ENCODE measurements at places on chromosomes 1 and 21.

DNA sequence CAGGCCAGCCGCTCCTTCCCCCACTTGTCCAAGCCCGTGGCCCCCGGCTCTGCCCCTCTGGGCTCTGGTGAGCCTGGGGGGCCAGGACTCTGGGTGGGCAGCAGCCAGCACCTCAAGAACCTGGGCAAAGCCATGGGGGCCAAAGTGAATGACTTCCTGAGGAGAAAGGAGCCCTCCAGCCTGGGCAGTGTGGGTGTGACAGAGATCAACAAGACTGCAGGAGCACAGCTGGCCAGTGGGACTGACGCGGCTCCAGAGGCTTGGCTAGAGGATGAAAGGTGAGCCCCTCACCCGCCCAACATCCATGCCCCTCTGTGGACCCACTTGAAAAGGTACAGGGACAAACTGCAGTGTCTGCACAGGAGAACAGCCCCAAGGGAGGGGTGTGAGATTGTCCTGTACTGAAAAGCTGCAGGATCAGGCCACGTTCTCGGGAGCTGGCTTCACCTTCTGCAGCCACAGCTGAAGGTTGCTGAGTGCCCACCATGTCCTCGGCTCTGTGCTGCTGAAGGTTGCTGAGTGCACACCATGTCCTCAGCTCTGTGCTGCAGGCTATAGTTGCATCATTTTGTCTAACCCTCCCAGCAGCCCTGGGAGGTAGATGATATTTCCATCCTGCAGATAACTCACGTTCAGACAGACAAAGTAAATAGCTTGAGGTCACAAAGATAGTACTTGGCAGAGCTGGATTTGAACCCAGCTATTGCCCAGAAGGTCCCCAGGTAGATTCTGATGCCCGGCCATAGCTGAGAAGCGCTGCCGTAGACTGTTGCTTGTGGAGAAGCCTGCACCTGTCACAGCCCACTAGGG, 618 bp downstream of the C1orf226 start:
- no peak for DNase-seq

GRCh38 chr1:203052601-203053000, 26.3 kb downstream of the PPFIA4 start:
- no peak for DNase-seq

DNA sequence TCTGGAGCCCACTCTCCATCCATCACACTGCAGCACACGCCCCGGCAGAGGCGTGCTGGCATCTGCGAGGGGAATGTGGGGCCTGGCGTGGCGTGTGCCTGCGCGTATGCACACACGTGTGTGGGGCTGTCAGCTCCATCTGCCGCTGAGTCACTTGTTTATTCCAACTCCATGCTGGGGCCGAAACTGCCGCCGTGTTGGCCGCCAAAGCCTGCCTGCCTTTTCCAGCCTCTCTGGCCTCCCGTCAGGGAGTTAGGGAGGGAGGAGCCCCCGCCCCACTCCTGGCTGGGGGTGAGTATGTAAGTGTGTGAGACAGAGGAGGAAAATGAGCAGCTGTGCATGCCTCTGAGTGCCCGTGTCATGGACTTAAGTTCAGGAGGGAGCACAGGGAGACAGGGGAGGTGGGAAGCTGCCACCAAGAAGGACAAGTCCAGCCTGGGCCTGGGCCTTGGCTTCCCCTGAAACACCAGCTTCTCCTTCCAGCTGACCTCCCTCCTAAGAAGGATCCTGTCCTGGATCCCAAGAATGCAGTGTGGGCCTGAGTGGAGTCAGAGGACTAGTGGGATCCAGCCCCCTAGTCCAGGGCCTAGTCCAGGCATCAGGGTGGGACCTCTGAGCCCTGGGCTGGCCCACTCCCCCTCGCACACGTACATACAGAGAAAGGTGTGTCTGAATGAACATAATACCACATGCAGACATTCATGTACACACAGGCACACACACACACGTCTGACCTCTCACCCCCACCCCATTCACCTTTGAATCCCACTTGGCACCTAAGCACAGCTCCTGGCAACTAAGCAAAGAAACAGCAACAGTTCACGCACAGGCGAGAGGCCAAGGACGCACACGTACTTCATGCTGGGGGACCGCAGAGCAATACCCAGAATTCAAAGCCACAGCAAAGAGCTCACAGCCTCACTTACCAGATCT, 24.7 kb downstream of the MEF2D start:
- no peak for DNase-seq

DNA sequence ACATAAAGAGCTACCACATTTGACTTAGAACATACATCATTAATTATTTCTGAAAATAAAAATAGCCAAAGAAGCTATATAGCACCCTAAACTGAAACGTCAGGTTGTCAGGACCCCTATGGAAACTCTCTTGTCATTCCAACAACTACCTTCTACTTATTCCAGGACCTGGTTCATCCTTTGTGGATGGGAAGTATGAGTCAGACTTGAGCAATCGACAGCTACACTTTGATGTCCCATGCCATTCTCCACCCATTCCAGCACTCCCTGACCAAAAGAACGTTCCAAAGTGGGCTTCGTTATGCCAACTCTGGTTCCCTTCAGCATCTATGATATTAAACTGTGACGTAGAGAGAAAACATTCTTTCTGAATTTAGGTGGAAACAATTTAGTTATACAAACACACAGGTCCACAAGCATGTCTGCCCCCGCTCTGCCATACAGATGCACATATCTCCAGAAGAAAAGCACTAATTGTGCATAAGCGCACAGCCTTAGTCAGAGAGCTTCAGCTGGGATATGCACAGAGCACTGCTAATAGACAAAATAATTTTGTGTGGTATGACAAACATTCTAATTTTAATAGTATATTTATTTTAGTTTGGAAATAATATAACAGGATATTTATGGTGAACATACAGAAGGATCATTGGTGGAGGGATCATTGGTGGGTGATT, 723.1 kb upstream of the B3GALT2 start:
- no peak for DNase-seq

- DNase-seq = no peak
Measured at GRCh38 chr1:172654535-172654934, 4.4 kb upstream of the FASLG start.

DNA sequence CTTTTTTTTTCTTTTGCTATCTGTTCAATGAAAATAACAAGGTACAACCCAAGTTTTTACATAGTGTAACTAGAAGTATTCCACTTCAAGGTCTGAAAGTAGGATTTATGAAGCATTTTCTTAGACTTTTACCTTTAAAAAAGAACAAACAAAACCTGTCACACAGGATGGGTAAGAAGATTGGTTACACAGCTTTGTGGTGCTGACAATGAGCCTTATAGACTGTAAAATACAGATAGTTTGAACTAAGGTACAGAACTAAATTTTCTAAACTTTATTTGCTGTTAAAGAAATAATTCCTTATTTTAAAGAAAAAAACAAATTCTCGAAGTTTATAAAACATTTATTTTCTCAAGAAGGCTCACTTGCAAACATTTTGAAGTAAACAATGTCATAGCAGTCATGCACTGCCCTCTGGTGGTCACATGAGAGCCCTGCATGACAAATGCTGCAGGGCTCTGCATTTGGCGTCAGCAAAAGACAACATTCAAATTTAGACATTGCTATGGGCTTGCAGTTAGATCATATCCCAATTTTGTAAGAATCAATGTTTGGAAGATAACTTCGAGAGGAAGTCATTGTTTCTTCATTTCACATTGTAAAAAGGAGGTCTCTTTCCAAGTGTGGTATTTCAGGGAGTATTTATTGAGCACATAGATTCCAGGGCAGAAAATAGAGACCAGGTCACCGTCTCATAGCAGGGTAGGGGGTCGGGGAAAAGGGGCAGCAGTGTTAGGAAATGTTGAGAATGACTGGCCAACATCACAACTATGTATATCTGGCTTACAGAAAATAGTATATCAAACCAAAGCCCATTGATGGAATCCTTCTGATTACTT, 115.3 kb upstream of the FMN2 start:
- DNase-seq = peak; percentile 13

GRCh38 chr1:115310581-115311473, 27.2 kb downstream of the NGF start:
- DNase-seq = no peak

GRCh38 chr1:198498881-198499280, 41.6 kb downstream of the ATP6V1G3 start:
- no peak for DNase-seq

GRCh38 chr1:30732277-30732996, 9.1 kb upstream of the MATN1 start:
- no peak for DNase-seq

DNA sequence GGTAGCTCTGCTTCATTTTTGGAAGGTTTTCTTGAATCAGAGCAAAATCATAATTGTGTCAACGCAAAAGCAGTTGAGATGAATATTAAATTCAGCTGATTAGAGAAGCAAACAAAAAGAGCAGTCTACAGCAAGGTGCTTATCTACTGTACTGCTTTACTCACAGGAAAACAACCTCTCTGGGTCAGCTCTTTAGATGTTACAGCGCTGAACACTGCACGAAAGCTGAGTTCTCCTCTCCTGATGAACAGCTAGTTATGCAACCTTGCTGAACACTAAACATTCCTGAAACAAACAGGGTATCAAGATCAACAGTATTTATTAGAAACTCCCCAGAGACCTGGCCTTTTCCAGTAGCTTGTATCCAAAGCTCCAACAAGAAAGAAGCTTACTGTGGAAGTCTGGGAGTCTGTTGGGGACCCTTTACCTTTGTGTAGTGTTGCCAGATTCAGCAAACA, 41.3 kb downstream of the TBCE start:
- DNase-seq = no peak

DNA sequence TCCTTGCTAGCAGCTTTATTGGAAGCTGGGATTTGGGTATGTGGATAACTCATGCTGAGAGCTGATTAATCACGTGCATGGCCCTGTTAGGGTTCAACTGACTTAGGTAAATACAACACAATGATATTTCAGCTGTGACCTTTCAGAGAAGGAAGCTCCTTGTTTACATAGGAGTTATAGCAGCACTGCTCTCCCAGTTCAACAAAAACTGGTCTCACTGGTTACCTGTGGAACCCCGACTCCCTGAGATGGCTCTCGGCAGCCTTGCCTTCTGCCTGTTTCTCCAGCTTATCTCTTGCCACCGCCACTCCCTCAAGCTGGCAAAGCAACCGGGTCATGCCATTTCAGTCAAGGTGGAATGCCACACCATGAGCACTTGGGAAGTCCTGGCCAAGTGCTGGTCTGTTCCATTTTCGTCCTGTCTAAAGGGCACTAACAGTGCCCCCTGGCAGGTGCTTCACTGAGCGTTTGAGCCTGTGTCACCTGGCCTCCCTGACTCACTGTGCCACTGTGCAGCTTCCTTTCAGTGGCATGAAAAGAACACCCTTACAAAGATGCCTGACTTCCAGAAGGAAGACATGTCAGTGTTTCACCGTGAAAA, 31.6 kb downstream of the DOP1B start:
- DNase-seq = no peak

DNA sequence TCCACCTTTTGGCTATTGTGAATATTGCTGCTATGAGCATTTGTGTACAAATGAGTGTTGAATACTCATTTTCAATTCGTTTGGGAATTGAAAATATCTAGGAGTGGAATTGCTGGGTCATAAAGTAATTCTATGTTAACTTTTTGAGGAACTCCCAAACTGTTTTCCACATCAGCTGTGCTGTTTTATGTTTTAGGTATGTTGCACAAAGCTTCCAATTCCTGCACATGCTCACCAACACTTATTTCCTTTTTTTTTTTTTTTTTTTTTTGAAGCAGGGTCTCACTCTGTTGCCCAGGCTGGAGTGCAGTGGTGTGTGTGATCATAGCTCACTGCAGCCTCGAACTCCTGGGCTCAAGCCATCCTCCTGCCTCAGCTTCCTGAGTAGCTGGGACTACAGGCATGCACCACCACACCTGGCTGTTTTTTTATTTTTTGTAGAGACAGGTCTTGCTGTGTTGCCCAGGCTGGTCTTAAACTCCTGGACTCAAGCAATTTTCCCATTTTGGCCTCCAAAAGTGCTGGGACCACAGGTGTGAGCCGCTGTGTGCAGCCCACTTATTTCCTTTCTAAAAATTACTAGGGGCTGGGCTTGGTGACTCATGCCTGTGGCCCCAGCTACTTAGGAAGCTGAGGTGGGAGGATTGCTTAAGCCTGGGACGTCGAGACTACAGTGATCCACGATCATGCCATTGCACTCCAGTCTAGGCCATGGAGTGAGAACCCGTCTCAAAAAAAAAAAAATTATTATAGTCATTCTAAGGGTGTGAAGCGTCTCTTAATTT, 33.4 kb downstream of the TMCC2 start:
- no peak for DNase-seq

GRCh38 chr21:31195334-31196015, 148.6 kb downstream of the TIAM1 start:
- DNase-seq = no peak

DNA sequence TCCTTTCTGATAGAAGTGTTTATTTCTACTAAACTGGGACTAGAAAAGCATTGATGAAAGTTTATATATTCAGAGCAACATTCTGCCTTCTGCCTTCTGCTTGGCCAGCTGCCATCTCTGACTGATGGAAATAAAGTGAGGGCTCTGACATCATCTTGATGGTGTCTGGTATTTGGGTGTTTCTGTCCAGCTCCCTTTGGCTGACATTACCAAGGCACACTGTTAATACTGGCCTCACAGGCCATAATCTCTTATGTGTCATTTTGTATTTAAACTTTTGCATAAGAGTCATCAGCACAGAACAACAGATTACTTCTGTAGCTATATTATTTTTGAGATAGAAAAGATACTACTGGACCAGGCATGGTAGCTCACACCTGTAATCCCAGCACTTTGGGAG, 216.9 kb downstream of the RYR2 start:
- no peak for DNase-seq

DNA sequence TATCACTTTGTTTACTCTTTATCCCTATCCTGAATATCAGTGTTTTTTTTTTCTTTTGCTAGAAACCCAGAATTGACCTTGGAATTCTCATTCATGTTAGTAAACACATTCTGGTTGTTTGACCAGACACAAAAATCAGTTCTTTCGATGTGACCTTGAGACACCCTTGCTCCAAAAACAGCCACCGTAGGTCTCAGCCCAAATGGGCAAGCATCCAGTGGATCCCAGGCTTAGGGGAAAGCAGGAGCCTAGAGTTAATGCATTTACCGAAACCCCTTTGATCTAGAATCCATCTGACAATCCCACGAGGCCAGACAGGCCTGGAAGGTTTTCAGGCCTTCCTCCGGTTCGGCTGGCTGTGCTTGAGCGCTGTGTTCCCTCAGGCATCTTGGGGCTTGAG, 47.6 kb downstream of the IRF2BP2 start:
- DNase-seq = no peak

DNA sequence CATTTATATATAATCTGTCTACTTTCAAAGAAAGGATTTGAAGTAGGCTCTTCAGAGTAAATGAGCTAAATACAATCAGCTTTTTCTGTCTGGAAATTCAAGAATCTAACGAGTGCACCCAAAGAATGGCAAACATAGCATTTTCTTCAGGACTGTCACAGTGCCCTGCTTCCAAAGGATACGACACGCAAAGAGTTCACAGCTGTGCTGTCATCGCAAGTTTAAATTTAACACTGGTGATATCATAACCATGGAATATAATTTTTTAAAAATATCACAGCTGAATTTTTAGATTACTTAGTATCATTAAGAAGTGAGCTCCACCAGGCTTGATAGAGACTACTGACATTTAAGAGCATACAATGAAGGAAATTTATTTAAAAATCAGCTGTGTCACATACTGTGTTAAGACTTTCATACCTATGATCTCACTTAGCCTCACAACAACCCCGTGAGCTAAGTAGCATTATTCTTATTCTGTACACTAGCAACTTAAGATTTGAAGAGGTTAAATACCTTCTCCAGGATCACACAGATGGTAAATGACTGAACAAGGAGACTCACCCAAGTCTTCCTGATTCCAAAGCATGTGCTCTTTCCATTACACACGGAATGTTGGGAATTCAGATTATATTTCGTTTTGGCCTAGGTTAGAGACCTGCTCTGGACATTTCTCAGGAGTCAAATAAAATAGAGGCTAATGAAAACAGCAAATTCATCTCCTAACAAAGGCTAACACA, 46.2 kb upstream of the PRRX1 start:
- no peak for DNase-seq
